NCI-H2081 treated with DMSO at 0.1 percent for 48 hours (cell line): ENCODE measurements at places on chromosomes 1 and 21.

DNA sequence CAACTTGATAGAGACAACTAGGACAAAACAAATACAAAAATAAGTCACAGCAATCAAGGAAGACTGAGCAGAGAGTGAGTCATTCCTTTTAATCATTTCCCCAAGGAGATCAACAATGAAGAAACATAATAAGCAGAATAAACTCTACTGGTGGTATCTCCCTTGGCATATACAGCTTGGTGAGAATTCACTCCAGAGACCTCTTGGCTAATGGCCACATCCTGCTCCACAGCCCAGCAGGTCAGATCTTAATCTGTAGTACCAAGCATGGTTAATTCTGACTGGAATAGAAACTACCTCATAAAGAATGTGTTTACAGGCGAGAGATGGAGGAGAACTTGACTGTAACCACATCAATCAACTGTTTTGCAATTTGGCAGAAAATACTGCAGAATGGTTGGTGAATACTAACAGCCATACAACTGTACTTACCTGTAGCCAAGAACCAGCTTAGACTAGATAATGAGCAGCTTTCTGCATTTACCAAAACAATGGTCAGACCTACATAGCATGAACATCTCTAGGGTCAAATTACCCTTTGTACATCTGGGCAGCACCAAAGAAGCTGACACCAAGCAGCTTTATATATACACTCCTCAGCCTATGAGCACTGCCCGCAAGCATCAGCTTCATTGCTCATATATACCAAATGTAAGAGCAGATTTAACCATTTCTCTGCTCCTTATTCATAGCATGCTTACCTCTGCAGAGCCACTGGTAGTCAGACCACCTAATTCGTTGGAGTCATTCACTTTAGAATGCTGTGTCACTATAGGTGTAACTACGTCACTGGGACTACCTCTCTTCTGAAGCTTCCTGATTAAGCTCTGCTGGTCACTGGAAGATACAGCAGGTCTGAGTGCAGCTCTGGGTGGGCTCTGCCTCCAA is 51.0 kb downstream of the KIAA0319L start:
- DNase-seq = no peak

DNA sequence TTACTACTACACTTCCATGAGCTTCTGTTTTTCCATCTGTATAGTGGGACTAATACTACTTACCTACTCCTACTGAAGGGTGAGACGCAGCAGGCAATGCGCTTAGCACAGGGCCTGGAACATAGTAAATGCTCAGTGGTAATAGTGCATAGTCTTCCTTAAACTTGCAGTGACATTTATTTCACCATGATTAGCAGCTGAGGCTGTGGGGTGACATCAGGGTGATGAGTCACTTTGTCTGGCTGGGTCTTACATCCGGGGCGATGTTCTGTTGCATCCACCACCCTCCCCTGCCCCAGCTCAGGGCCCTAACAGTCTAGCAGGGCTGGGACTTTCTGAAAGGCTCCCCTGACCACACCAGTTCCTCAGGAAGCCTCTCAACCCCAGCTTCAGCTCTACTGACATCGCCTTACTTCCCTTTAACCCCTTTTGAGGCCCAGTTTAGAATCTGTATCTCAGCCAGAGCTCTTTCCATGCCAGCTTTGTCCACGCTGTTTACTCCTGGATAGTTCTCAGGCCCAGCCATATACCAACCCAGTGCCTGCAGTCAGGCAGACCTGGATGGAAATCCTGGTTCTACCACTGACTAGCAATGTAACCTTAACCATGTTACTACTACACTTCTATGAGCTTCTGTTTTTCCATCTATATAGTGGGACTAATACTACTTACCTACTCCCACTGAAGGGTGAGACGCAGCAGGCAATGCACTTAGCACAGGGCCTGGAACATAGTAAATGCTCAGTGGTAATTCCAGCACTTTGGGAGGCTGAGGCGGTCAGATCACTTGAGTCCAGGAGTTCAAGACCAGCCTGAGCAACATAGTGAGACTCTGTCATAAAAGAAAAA is 66.3 kb downstream of the CD58 start:
- DNase-seq = no peak

GRCh38 chr1:102102276-102102780 is 105.6 kb upstream of the OLFM3 start:
- no peak for DNase-seq

- no peak for DNase-seq
Observed at GRCh38 chr1:176786274-176786673, 323.3 kb downstream of the PAPPA2 start.

GRCh38 chr1:38858833-38859560 is 575 bp downstream of the RRAGC start:
- no peak for DNase-seq

DNA sequence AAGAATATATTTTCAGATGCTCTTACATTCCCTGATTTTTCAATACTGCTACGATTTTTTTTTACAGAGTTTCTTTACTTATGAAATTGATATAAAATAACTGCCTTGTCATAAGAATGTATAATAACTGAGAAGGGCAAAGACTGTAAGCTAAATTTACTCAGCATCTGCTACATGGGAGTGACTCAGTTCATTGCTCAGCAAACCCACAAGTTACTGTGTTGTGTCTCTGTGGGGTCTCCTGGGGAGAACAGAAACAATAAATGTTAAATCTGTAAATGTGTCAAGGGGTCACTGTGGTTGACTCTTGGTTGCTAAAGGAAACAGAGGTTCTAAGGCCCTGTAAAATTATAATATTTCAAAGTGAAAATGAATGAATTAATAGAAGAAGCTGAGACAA is 210.3 kb upstream of the CACYBP start:
- DNase-seq = no peak

GRCh38 chr1:14321422-14321821 is 277.1 kb upstream of the KAZN start:
- DNase-seq = no peak

- DNase-seq = no peak
Observed at GRCh38 chr21:28789523-28789922, 203.2 kb downstream of the LTN1 start.

- DNase-seq = no peak
Observed at GRCh38 chr21:42067531-42068255, 3.4 kb upstream of the UMODL1 start.

DNA sequence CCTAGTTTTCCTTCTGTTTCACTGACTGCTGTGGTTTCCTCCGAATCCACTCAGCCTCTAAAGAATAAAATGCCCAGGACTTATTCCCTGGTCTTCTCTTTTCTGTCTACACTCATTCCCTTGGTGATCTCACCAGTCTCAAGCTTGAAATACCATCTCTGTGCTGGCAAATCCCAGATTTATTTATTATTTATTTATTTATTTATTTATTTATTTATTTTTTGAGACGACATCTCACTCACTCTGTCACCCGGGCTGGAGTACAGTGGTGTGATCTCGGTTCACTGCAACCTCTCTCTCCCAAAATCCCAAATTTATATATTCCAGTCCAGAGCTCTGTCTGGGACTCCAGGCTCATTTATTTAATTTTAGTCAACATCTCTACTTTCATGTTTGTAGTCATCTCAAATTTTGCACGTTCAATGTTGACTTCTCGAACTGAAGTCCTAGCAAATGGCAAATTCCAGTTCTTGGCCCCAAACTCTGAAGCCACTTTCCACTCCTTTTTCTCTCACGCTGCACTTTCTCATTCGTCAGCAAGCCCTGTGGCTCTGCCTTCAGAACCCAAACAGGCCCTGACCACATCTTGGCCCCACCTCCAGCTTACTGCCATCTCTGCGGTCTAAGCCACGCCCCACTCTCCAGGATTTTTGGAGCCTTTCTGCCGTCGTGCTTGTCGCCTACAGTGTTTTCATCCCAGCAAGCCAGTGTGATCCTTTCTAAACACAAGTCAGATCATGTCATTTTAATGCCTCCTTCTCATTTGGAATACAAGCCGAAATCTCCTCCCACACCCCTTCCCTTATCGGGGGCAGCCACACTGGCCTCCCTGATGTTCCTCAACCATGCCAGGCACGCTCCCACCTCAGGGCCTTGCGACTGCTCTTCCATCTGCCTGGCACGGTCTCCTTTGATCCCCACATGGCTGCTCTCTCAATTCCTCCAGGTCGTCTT is 14.2 kb upstream of the TENT5B start:
- DNase-seq = no peak
